ENCODE measurements at places on chromosomes 6 and 20.

DNA sequence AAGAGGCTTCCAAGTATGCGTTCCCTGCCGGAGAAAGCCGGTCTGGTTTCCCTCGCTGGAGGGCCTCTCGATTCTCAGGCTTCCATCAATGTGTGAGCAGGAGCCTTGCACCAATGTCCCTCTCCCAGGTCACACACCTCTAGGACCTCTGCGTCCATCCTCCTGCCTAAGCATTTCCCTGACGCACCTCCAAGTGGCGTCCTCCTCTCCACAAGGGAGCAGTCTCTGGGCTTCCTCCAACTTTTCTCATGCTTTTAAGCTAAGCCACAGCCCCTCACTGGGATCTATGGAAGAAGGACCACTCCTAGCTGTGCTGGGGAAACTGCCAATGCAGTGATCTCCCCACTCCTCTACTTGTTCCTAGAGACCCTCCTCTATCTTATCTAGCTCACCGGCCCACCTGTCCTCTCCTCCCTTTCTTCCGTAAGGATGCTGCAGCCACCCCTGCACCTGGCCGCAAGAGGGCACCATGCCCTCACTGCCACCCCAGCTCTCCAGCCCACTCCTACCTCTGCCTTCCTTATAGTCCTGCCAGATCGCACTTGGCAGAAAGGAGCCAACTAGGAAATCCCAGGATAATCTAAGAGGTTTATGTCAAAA, 258.7 kb downstream of the LRFN2 start:
- peak; percentile 8 for DNase-seq

DNA sequence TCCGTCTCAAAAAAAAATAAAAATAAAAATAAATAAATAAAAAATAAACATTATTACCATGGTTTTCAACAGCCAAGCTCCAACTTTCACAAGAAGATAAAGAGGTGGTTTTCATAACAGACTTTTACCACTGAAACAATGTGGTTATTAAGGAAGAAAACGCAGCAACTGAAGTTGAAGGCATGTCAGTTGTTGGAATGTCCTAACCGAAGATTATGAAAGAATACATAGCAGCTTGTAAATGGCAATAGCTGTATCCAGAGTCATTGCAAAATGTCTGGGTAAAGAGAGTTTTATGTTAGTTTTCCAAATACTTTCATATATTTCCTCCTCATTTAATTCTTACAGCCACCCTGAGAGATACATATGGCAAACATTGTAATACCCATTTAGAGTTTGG, 161.6 kb upstream of the MARCKS start:
- no peak for DNase-seq

DNA sequence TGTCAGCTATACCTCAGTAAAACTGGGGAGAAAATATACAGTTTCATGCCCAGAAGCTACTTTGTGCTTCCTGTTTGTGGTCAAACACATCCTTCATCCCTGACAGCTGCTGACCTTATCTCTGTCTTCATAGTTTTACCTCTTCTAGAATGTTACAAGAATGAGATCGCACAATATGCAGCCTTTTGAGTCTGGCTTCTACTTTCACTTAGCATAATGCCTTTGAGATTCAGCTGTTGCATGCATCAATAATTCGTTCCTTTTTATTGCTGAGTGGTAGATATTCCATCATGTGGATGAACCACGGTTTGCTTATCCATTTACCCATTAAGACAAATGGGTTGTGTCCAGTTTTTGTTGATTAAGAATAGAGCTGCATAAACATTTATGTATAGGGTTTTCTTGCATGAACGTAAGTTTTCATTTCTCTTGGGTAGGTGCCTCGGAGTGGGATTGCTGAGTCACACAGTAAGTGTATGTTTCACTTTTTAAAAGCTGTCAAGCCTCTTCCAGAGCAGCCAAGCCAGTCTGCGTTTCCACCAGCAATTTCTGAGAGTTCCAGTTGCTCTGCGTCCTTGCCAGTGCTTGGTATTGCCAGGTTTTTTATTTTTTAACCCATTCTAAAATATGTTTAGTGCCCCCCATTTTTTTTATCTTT, 86.6 kb upstream of the PAX1 start:
- DNase-seq = peak; percentile 31

- DNase-seq = no peak
Measured at GRCh38 chr6:170108890-170109587, 181.8 kb downstream of the DLL1 start.

DNA sequence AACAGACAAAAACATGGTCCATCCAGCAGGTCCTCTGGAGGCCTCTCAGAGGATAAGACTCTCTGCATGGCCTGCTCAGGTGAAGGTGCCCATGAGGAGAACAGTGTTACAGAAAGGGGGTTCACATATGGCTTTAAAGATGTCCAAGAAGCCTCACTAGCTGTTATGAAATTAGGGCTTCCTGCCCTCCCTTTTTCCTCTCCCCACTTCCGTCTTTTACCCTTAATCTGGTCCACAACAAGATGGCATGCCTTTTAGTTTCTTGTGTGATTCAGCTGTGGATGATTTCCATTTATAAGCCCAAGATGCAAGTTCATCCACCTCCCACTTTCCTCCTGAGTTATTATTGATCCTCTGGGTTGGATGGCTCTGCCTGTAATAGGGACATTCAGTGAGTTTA, 14.0 kb downstream of the GCNT2 start:
- peak; percentile 50 for DNase-seq

GRCh38 chr6:99822741-99823512, 171.1 kb downstream of the MCHR2 start:
- DNase-seq = peak; percentile 57

- DNase-seq = peak; percentile 25
Measured at GRCh38 chr20:17916433-17916891, 52.1 kb downstream of the SNX5 start.

GRCh38 chr6:28543651-28544610, 18.2 kb downstream of the GPX5 start:
- DNase-seq = peak; percentile 48

- DNase-seq = no peak
Measured at GRCh38 chr6:134624781-134625180, 306.9 kb upstream of the SGK1 start.

DNA sequence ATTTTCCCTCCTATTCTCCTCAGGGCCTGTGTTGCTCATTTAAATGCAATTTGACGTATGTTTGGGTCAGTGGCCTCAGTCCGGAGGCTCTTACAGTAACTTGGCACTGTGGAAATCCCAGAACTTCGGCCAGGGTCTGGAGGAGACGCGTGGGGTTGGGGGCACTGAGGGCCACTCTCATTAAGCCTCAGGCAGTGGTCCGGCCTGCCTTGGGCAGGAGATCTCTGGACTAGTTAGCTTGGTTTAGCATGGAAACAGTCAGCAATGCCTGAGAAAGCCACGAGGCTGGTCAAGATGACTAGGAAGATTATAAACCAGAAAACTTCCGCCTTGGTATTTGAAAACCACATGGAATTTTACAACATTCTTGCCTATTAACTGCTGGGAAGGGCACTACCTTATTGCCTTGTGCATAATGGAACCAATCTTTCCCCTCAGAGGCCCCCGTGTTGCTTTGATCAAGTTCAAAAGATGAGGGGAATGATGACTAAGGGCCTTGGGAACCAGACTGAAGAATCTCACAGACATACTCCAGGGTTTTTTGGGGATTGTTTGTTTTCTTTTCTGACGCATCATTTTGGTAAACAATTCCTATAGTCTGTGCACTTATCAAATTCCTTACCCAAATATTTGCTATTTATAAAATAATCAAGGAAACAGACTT, 206.0 kb upstream of the PREP start:
- DNase-seq = no peak

All from GM12865 (cell line).